ENCODE measurements at places on chromosomes 3 and 15.

- no peak for DNase-seq
Observed at GRCh38 chr3:182212479-182213076, 500.9 kb downstream of the SOX2 start.

GRCh38 chr15:53586799-53587198 is 172.7 kb downstream of the WDR72 start:
- DNase-seq = peak; percentile 25

DNA sequence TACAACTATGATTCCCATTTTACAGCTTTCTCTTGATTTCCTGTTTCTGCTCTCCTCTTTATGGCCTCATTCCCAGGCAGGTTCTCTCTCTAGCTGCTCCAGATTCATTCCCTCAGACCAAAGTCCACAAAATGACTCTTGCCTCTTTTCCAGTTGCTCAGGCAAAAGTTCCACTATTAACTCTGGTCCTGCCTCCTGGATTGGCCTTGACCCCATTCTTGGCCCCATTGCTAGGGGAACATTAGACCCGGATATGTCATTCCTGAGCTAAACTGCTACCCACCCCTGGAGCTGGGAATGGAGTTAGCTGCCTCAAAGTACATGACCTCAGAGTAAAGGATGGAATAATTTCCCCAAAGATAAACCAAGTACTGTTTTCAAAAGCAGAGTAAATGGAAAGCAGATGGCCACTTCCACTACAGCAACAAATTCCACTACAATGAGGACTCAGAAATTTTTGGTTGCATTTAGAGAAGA is 73.0 kb upstream of the GAP43 start:
- no peak for DNase-seq

DNA sequence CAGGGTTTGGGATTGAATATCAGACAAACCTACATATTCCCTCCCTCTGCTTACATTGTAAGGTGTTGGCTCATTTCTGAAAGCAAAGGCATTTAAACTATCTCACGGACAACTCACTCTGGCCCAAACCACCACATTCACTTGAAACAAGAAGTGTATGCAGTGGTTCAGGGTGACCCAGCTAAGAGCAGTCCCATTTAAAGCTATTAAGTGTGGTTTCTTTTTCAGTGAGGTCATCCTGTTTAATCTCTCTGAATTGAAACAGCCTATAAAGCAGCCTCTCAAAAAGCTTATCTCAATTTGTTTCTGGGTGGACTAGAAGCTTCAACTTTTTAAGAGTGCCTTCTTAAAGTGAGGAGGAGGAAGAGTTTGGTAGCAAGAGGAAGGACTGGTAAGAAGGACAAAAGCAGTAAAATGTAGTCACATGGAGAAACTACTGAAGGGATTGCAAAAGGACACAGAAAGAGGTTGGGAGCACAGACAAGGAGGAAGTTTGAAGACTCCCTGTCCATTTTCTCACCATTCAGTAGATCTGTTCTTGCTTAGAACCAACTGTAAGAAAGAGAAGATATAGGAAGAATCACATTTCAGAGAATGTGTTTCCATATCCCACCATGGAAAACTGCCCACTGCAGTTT is 151.6 kb downstream of the TMCO5A start:
- no peak for DNase-seq

- no peak for DNase-seq
Observed at GRCh38 chr3:129001101-129001805, at the start of gene EFCC1. TSS of gene EFCC1 (plus strand) at chr3:129001304. CDS start at chr3:129001629, 325 bp downstream.

GRCh38 chr15:99102332-99103235 is 2.3 kb upstream of the SYNM start:
- no peak for DNase-seq

GRCh38 chr3:69403454-69403853 is 17.6 kb upstream of the FRMD4B start:
- no peak for DNase-seq

DNA sequence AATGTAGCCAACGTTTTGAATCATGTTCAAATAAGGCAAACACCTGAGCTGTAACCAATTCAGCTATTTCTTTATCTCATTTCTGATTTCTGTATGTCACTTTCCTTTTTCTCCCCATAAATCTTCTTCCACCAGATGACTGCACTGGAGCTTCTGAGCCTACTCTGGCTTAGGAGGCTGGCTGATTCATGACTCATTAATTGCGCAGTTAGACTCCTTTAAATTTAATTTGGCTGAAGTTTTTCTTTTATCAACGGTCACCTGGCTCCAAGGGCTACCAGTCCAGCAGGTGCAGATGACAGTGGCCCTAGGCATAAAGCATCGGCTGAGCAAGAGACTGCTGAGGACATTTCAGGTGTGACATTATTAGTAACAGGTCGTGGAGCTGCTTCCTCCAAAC is 39.6 kb upstream of the ITGA11 start:
- no peak for DNase-seq

DNA sequence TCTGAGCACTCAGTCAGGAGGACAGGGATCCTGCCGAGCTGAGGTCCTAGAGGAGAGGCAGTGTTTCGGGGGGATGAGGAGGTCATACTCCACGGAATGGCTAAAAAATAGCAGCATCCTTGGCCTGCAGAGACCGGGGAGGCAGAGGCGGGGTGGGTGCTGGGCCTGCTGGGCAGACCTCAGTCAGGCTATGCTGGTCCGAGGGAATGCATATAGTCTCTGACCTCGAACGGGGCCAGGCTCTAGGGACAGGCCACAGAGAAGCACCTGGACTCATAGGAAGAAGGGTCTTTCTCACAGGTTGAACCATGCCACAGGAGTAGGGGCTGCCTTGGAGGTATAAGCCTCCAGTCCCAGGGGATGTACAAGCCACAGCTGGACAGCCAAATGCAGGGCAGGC is 14.0 kb upstream of the SKIC8 start:
- DNase-seq = no peak

All from stimulated activated CD4-positive, alpha-beta T cell treated with anti-CD3 and anti-CD28 coated beads, Interleukin-2, amount 100 ng/mL, for 24 hours (primary cell).